Daoy (cell line): ENCODE measurements at places on chromosomes 3 and 15. TPM values are rescaled to one million over a fixed set of nuclear protein-coding genes. Genes with fewer than 3 reads are reported as not detected.

The CELF6 gene
- 0.40 and 0.57 TPM in 2 replicates for total RNA-seq

GRCh38 chr3:16529264-16529663 is 15.8 kb upstream of the RFTN1 start:
- DNase-seq = no peak

The PFN2 gene
- total RNA-seq = 243 and 282 TPM in 2 replicates

- no peak for DNase-seq
Measured at GRCh38 chr15:100174159-100174903, 167.4 kb downstream of the ADAMTS17 start.

GRCh38 chr3:5314897-5315296 is 127.4 kb downstream of the EDEM1 start:
- DNase-seq = no peak

DNA sequence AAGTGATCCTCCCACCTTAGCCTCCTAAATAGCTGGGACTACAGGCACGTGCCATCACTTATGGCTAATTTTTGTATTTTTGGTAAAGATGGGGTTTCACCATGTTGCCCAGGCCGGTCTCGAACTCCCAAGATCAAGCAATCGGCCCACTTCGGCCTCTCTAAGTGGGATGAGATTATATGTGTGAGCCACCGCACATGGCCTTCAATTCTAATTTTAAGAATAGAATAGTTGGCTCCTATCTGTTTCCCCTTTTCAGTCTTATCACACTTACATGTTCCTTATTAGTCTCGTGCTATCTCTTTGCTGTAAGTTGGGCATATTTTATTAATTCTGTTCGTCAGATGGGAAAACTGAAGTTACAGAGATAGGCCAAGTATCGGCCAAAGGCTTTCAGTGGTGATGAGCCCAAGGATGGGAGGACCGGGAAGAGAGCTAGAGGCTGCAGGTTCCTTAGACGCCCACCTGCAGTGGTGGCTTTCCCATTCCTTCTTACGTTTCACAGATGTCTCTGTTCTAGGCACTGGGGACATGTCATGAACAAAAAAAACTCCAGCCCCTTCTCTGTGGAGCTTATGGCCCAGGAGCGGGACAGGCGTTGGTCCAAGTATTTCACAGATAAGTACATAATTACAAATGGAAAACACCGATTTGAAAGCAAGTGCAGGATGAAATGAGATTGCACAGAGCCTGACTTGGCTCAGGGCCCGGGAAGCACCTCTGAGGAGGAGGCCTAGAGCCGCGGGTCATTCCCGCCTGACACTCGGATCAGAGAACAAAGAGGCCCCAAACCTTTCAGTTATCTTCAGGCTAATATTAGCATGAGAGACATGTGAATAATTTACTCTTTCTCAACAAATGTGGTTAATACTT is 91.1 kb upstream of the KLF13 start:
- DNase-seq = no peak

The CCR1 gene
- not detected in 2 replicates for total RNA-seq
